NCI-H82 (cell line): ENCODE measurements at places on chromosomes 12 and 14.

GRCh38 chr14:46769292-46769691 is 117.7 kb upstream of the RPL10L start:
- DNase-seq: no peak

- no peak for DNase-seq
Measured at GRCh38 chr14:98085751-98086150, 1186.2 kb downstream of the BCL11B start.

GRCh38 chr12:46562625-46563225 is 190.2 kb upstream of the SLC38A2 start:
- no peak for DNase-seq

DNA sequence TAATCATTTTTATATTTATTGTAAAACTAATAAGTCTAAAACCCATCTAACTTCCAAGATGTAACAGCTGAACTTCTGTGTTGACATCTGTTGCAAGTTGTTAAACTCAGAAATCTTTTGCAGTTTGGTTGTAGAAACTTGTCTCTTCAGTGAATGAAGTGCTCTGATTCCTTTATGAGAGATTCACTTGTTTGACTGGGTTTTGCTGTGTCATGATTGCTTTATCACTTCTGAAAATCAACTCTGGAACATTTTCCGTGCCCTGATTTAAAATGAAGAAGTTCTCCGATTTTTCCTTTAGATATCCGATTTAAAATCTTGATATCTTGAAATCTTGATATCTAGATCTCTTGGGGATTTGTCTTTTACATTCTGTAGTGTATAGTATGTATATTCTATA is 65.1 kb downstream of the DIP2B start:
- no peak for DNase-seq

GRCh38 chr12:43550831-43551271 is 1.2 kb downstream of the ADAMTS20 start:
- DNase-seq: no peak

DNA sequence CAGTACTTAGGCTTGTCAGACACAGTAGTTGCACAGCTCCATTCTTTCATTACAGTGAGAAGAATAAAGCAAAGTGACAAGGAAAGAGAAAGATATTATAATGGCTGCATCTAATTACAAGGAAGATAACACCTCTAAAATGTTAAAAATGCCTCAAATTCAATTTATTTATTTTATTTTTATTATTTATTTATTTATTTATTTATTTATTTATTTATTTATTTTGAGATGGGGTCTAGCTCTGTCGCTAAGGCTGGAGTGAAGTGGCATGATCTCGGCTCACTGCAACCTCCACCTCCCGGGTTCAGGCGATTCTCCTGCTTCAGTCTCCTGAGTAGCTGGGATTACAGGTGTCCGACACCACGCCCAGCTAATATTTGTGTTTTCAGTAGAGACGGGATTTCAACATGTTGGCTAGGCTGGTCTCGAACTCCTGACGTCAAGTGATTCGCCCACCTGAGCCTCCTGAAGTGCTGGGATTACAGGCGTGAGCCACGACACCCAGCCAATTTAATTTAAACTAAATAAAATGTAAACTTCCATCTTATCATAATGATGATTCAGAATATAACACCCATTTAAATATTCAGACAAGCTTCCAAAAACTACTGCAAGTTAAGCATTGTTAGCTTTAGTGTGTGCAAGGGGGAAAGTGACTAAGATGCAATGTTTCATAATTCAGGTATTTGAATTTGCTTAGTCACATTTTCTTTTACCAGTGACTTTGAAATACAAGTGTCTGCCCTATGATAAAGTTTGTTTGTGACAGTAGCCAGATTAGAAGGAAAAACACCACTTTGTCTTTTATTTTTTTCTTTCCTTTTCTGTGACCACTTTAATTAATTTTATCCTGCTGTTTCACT is 2.4 kb upstream of the CFAP54 start:
- DNase-seq: no peak

DNA sequence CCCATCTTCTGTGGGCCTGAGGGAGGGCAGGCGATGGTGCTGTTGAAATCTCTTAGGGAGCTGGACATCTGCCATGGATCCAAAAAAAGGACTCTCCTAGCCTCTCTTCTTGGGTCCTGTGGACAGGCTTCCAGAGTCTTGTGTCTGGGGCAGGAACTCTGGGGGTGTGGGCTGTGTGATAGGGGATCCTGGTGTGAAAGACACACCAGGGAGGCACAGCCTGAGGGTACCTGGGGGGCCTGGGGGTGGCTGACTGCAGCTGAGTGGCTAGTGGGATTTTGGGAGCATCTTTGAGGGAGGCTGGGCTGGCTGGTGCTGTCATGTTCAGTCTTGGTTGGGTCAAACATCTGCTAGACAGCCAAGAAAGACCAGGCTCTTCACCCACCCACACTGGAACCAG is 1.8 kb upstream of the KRT83 start:
- no peak for DNase-seq

- no peak for DNase-seq
Measured at GRCh38 chr14:101010293-101010692, 106.8 kb upstream of the RTL1 start.

- DNase-seq: no peak
Measured at GRCh38 chr12:3354586-3354985, 136.4 kb upstream of the PRMT8 start.

- DNase-seq: no peak
Measured at GRCh38 chr12:88643685-88644084, 63.4 kb upstream of the KITLG start.

DNA sequence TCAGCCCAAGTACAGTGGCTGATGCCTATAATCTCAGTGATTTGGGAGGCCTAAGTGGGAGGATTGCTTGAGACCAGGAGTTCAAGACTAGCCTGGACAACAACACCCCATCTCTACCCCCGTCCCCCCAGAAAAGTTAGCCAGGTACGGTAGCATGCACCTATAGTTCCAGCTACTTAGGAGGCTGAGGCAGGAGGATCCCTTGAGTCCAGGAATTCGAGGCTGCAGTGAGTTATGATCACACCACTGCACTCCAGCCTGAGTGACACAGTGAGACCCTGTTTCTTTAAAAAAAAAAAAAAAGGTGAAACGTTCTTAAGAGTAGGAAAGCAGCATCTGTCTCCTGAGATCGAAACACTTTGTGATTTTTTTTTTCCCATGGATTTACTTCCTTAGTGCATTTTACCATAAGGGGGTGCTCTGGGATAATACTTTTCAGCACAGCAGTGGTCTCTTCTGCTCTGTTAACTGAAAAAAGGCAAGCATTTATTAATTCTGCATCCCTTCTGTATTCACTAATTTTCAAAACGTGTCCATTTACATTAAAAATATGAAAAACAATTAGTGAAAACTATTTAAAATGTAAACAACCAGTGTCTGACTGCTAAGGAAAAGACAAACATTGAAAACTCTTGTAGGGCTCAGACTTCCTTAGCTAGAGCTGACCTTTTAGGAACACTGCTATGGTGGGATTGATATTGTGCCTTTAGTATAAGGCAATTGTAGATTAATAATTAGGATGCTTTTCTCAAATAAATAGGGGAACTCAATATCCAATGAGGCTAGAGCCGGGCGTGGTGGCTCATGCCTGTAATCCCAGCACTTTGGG is 31.2 kb upstream of the USP44 start:
- DNase-seq: peak; percentile 71

GRCh38 chr12:113261847-113262470 is 40.7 kb downstream of the TPCN1 start:
- no peak for DNase-seq

- DNase-seq: no peak
Measured at GRCh38 chr14:49203676-49204075, 382.5 kb downstream of the RPS29 start.

DNA sequence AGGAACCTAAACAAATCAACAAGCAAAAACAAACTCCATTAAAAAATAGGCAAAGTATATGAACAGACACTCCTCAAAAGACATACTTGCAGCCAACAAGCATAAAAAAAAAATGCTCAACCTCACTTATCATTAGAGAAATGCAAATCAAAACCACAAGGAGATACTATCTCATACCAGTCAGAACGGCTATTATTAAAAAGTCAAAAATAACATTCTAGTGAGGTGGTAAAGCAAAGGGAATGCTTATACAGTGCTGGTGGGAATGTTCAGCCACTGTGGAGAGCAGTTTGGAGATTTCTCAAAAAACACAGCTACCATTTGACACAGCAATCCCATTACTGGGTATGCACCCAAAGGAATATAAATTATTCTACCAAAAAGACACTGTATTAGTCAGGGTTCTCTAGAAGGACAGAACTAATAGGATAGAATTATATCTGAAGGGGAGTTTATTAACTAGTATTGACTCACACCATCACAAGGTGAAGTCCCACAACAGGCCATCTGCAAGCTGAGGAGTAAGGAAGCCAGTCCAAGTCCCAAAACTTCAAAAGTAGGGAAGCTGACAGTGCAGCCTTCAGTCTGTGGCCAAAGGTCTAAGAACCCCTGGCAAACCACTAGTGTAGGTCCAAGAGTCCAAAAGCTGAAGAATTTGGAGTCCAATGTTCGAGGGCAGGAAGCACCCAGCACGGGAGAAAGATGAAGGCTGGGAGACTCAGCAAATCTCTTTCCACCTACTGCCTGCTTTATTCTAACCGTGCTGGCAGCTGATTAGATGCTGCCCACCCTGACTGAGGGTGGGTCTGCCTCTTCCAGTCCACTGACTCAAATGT is 101.6 kb upstream of the KRAS start:
- no peak for DNase-seq

DNA sequence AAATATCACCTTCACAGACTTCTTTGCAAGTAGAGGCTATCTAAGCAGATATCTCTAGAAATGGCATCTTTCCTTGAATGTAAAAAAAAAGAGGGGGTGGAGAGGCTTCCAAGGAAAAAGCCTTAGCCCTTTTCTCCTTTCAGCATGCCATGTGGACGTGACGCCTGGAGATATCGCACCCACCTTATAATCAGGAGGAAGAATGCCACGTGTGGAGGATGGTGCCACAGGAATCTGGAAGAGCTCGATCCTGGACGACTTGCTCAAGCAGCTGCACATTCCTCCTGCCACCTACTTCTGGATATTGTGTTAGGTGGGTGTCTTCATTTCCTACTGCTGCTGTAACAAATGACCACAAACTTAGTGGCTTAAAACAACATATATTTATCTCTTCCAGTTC is 203.6 kb downstream of the NUAK1 start:
- DNase-seq: no peak

DNA sequence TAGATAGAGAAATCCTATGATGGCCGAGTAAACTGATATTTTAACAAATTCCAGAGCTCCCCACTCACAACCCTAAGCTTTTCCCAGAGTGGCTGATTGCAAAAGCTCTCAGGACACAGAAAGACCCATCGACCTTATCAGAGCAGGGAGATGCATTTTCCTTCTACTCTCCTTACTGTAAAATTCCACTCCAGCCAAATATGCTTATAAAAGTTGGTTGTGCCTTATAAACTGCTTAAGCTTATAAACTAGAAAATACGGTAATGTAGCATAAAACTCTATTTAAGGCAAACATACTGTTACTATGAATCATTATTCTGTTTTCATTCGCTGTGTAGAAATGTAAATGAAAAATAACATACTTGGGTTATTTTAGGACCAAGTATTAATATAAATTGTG is 41.6 kb upstream of the TRHDE start:
- no peak for DNase-seq

GRCh38 chr12:57666897-57667296 is 27.0 kb upstream of the OS9 start:
- DNase-seq: no peak

DNA sequence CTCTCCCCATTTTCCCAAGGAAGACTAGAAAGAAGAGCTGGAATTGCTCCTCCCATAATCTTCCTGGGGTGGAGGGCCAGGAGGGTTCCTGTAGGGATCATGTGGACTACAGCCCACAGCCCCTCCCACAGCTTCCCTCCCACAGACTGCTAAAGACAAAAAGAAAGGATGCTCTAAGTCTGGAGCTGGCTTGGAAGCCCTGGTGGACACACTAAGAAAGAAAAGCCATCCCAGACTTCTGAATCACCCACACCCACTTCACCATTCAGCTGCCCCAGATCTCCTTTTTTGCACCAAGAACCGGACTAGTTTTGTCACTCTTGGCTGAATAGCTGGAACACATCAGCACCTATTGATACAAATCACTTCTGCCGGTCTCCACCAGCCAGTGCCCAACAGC is 56.8 kb upstream of the PLXNC1 start:
- DNase-seq: no peak

DNA sequence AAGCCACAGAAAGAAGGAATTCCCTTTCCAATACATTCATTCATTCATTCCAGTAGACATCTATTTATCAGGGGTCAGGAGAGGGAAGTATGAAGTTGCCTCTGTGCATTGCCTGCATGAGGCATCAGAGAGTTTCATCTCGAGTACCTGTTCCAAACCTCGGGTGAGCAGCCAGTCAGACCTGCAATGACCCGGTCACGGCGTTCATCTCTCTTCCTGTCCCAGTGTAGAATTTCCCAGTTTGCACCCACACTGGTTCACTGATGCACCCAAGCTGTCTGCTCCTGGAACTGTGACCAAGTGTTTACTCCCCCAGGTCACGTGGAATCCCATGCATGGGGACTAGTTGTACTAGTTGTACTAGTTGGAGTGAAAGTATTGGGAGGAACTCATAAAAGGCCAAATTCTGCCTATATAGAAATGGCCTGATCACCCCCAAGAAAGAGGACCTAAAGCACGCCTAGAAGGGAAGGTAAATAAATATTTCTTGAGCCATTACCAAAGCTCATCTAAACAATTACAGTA is 22.3 kb upstream of the PRKAB1 start:
- DNase-seq: no peak

- DNase-seq: no peak
Measured at GRCh38 chr12:51108136-51108535, 24.7 kb upstream of the CSRNP2 start.

GRCh38 chr12:101571105-101571504 is 23.7 kb upstream of the MYBPC1 start:
- DNase-seq: no peak

- peak; percentile 46 for DNase-seq
Measured at GRCh38 chr12:56645201-56645716, 525 bp downstream of the ATP5F1B start.

- DNase-seq: peak; percentile 71
Measured at GRCh38 chr14:93619176-93619793, 169.0 kb downstream of the PRIMA1 start.

GRCh38 chr12:10558789-10559188 is 53.1 kb downstream of the EIF2S3B start:
- DNase-seq: peak; percentile 7

DNA sequence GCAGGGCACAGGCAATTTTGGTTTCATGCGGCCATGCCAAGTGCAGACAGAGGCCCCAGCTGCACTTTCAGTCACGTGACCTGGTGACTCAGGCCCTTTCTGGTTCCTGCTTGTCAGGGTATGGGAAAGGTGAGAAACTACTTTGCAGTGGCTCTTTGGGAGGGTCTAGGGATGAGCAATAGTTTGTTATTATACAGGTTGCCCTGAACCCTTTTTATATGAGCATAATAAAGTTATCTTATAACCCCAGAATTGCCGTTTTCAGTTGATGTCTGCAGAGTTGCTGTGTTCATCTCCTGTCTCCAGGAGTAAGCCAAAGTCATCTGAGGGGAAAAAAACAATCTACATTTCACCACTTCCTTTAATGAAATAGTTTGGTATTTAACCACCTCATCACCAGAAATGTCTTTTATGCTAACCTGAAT is 30.9 kb upstream of the EMP1 start:
- DNase-seq: no peak
